ENCODE measurements at places on chromosomes 7 and 10.

- no peak for DNase-seq
These were observed 219.7 kb upstream of the ZMIZ1 start for GRCh38 chr10:78849115-78849514.

DNA sequence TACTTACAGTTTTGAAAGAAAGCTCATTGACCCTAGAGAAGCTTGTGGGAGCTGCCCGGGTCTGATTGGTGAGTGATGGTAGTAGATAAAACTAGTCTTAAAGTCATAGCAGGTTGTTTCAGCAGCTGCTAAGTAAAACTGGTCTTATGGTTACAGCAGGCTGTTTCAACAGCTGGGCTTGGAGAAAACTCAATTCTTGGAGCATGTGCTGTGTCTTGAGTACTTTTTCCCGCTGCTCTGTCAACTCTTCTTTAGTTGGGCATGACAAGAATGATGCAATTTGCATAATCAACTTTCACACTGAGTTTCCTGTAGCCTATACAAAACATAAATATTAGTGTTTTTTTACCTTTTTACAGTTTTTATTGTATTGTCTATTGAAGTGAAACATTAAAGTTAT lies 707.9 kb downstream of the AUTS2 start:
- no peak for DNase-seq

GRCh38 chr7:43756368-43757072 lies 2.0 kb upstream of the BLVRA start:
- DNase-seq, result no peak

DNA sequence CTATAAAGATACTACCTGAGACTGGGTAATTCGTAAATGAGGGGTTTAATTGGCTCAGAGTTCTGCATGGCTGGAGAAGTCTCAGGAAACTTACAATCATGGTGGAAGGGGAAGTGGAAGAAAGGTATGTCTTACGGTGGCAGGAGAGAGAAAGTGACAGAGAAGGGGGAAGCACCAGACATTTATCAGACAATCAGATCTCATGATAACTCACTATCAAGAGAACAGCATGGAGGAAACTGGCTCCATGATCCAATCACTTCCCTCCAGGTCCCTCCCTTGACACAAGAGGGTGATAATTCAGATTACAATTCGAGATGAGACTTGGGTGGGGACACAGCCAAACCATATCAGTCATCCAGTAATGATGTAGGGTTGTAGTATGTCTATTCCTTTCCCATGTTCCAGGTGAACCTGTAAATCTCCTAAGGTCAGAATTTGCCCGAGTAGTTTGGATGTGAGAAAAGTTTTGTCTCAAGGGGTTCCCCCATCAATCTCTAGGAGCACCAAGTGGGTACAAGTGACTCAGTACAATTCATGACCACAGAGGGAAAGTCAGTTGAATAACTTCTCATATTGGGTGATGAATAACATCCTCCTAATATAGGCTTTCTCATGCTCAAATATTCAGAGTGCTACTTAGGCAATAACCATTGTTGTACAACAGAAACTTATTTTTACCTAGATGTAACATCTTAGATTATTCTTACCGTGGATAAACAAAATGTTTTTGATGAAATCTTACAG lies 39.7 kb upstream of the MTPN start:
- no peak for DNase-seq

- DNase-seq, result no peak
These were observed 692.5 kb downstream of the INHBA start for GRCh38 chr7:41010418-41010817.

- DNase-seq, result no peak
These were observed 6.4 kb upstream of the ANXA11 start for GRCh38 chr10:80211786-80212185.
